ENCODE measurements at places on chromosomes 4 and X.

- no peak for DNase-seq
Measured at GRCh38 chr4:108651014-108651791, 804 bp downstream of the OSTC start.

DNA sequence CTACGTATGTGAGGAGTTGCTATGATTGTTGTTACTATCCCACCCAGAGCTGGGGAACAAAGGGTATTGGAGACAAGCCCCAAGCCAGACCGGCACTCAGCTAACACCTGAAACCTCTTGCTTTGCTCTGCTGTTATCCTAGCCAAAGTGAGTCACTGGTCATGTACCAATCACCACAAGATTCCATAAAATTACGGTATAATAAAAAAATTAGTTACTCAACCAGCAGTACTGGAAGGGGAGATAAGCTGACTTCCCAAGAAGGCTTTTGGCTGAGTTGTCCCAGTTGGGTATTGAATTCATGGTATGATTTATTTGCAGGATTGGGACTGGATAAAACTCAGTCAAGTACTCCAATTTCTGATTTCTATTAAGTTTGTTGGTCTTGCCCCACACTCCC, 5.3 kb downstream of the EDA2R start:
- DNase-seq, result no peak

DNA sequence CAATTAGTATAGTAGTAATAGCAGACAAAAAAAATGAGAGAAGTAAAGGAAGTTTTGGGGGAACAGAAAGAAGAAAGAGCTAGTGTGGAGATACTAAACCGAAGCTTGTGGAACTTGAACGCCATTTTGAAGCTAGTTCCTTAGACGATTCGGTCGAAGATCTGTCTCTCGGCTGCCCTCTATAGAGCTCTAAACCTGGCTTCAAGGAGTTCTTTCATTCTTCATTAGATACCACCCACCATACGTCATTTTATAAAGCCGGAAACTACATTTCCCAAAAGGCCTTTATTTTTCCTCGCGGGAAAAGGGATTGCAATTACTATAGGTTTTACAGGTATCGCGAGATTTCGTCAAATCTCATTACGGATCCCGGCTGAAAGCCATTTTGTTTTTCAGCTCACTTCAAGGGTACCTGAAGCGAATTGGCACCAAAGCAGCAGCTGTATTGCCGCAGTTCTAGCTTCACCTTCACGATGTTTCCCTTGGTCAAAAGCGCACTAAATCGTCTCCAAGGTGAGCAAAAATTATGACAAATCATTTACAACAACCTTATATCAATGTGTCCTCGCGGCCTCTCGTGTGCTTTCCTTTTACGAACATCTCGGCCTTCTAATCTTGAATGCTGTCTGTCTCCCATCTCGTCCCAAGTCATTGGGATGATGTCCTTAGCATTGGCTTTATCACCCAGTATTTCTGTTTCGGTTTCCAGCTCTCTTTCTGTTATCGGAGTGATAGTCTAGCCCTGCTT, at the start of gene COX7B:
COX7B (plus strand) TSS at position 388 of the 748 bp plus-strand sequence; CDS start at position 474, 86 bp downstream.
- peak; percentile 94 for DNase-seq

DNA sequence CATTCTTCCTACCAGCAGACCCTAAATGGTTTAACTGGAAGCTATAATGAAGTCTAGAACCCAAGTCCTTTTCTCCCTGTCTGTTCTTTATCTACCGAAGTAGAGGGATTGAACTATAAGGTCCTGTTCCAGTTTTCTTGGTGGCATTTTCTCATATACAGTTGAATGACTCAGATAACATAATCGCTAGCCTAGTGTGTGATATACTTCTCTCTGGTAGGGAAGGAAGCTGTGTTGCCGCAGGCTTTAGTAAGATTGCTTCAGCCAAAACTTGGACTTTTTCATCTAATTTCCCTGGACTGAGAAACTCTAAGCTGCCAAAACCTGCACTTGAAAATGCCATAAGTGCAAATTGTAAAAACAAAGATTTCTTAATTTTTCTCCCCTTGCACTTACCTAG, 123.4 kb downstream of the NWD2 start:
- DNase-seq, result no peak

GRCh38 chrX:39258331-39258730, 457.1 kb downstream of the MID1IP1 start:
- no peak for DNase-seq

- no peak for DNase-seq
Measured at GRCh38 chrX:154484255-154485149, 1.9 kb downstream of the UBL4A start.

GRCh38 chr4:156971165-156971675, 379 bp downstream of the PDGFC start:
- no peak for DNase-seq

- no peak for DNase-seq
Measured at GRCh38 chrX:82627568-82627967, 880.5 kb upstream of the POU3F4 start.

DNA sequence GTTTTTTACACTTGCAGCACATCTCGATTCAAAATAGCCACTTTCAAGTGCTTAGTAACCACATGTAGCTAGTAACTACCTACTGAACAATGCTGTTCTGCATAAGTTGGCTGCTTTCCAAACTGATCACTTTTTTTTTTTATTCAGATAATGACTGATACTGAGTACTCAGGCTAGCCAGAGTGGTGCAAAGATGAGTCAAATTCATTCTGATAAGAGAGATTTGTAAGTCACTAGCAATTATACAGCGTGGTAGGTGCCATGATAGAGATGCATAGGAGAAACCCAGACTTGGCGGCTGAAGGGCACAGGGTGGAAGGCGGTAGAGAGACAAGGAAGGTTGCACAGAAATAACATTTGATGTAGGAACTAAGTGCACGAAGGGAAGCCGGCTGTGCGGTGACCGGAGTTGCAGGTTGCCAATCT, 357 bp upstream of the IGBP1 start:
- peak; percentile 53 for DNase-seq

GRCh38 chr4:101421386-101421785, 74.1 kb upstream of the PPP3CA start:
- DNase-seq, result no peak

- no peak for DNase-seq
Measured at GRCh38 chrX:13069771-13070416, 25.5 kb upstream of the FAM9C start.

- DNase-seq, result peak; percentile 7
Measured at GRCh38 chr4:81688085-81688484, 216.4 kb upstream of the RASGEF1B start.

- peak; percentile 69 for DNase-seq
Measured at GRCh38 chrX:109974906-109975655, 27.8 kb upstream of the TMEM164 start.

DNA sequence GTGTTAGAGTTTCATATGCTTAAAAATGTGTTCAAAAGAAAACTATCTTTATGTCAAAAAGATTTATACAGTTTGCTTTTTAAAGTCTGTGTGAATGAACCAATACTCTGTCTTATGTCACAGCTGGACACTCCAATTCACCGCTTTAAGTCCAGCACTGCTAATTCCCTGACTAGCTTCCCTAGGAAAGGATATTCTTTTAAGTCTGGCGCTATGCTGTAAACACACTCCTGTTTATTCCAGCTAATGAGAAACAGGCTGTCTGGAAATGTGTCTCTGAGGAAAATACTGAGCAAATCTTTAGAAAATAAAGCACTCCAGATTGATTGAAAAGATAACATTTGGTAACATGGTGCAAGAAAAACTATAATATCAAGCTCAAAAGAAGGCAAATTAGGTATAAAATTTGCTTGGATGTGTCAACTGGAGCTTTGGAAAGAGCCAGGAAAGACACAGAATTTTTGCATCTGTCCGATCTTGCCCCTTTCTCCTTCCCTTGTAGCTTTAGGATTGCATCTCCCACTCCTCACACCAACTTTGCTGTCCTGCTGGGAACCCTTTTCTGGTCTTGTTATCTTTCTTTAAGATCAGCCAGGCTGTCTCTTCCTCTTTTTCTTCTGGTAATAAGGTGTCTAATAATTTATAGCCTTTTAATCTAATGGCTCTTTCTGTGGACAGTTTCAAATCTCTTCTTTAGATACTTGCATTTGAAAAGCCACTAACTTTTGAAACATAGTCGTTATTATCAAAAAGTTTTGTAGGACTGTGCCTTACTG, 40.9 kb upstream of the VEGFC start:
- DNase-seq, result no peak

GRCh38 chr4:82624819-82625218, 63.0 kb upstream of the TMEM150C start:
- no peak for DNase-seq

All from CD4-positive, CD25-positive, alpha-beta regulatory T cell (primary cell).